ENCODE measurements at places on chromosomes 5 and 9.

DNA sequence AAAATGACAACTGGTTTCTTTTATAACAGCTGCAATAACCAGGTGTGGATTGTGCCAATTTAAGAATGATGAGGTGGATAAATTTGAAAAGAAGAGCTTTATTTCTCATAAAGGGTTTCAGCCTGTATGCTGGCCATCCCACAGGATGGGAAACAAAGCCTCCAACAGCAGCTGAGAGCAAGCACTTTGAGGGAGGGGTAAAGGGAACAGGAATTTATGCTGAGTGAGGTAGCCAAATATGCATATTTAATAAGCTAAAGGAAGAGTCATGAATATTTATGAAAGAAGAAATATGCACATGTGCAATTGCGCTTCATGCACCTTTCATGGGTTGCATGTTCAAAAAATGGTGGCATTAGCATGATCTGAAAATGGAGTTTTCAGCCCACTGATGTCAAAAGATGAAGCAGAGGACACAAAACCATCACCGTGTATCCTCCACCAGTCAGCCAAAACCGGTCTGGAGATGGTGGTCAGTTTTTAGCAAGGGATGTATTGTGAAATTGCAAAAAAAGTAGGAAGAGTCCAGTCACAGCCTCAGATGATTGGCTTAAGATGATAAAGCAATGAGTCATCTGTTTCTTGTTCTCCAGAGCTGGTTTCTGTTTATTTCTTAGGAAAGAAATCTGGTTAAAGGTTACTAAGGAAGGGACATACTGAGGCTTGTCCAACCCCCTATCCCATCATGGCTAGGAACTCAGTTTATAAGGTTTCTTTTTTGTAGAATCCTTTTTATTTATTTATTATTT is 47.9 kb downstream of the DEPDC1B start:
- peak; percentile 94 for DNase-seq

GRCh38 chr5:56011835-56012234 is 17.1 kb upstream of the IL6ST start:
- peak; percentile 96 for DNase-seq

GRCh38 chr9:94867281-94867841 is 140.9 kb downstream of the AOPEP start:
- DNase-seq: no peak

DNA sequence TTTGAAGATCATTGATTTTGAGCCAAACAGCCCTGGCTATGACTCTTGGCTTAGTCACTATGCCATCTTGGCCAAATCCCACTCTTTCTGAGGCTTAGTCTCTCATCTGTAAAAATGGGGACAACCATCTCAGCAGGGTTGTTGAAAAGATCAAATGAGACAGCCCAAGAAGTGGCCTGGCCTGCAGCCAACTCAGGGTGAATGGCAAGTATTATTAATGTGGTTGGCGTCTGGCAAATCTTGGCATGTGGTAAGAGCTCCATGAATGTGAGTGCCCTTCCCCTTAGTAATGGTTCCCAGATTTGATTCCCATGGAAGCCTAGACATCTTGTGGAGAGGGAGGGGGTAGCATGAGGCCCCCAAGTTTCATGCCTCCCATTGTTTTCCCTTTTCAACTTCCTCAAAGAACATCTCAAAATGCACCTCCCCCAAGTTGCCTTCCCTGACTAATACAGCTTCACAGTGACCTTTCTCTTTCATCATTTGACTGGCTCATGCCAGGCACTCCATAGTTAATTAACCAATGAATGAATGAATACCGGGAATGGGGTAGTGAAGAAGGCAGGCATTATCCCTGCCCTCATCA is 11.8 kb upstream of the TGFBI start:
- DNase-seq: peak; percentile 64

DNA sequence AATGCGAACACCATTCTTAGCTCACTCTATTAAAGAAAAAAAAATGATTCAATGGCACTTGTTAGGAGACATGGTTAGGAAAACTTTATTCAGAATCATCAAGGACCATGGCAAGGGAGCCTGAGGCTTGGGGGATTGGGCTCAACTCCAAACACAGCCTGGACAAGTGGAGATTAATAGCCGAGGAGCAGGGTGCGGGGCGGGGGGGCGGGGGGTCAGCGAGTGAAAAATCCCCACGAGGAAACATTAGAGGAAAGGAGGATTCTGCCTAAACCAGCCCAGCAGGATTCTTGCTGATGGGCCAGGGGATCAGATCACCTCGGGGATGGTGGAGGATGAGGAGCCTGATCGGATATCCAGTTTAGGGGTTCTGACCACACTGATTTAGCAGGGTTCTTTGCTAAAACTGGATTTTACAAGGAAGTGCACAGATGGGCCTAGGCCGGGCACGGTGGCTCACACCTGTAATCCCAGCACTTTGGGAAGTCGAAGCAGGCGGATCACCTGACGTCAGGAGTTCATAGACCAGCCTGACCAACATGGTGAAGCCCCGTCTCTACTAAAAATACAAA is 24.4 kb upstream of the FIBCD1 start:
- no peak for DNase-seq

All from fibroblast of gingiva (primary cell).